ENCODE measurements at places on chromosomes 4 and X. TPM values are rescaled to one million over a fixed set of nuclear protein-coding genes. Genes with fewer than 3 reads are reported as not detected.
A peak's percentile ranks its signal among the peaks of the same experiment; 100 is the strongest.

Gene RCHY1
- total RNA-seq: 7.1 TPM

GRCh38 chr4:128322311-128322710, 34.7 kb upstream of the PGRMC2 start:
- peak overlapping the region; percentile 89 for H3K27ac ChIP-seq
- H3K4me3 ChIP-seq: peak overlapping the region; percentile 9
- H3K4me1 ChIP-seq: peaks cover 40% of the 10 kb centered on the region
- H3K27me3 ChIP-seq: no peaks in the 10 kb centered on the region
- H3K36me3 ChIP-seq: no peaks in the 10 kb centered on the region
- peak; percentile 80 for DNase-seq

- peak overlapping the region; percentile 32 for H3K4me3 ChIP-seq
- peak; percentile 86 for DNase-seq
- H3K4me1 ChIP-seq: peaks cover 12% of the 10 kb centered on the region
Measured at GRCh38 chrX:141133272-141133671, 43.7 kb downstream of the LDOC1 start.

DNA sequence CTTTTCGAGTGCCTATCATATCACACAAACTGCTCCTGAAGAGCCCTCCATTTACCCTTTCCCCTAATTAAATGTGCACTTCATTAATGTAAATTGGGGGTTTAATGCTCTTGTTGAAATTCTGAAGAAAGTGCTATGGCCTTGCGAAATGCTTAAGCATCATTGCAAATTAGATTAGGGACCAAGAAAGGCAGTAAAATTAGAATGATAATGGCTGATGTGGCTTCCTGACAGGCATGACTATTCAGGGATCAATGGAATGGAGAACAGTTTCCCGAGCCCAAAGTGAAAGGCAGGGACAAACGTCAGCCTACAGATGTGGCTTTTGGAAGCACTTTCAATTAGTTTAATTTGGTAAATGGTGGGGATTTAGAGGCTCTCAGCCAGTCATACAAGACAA, 120.1 kb downstream of the NKX6-1 start:
- no peak for DNase-seq
- peaks cover 20% of the 10 kb centered on the region for H3K4me1 ChIP-seq
- no peaks in the 10 kb centered on the region for H3K36me3 ChIP-seq
- no peaks in the 10 kb centered on the region for H3K27me3 ChIP-seq

Measured in PC-9 (cell line).